Stomach (tissue), 19 donors: ENCODE measurements at places on chromosomes 16 and 17. TPM values are rescaled to one million over a fixed set of nuclear protein-coding genes. Genes with fewer than 3 reads are reported as not detected.

GRCh38 chr16:69607674-69608073, 41.9 kb downstream of the NFAT5 start:
- DNase-seq = no peak
- H3K4me3 ChIP-seq = no peak overlapping the region
- H3K4me1 ChIP-seq = peaks cover 32% of the 10 kb centered on the region
- H3K27ac ChIP-seq = no peak overlapping the region

DNA sequence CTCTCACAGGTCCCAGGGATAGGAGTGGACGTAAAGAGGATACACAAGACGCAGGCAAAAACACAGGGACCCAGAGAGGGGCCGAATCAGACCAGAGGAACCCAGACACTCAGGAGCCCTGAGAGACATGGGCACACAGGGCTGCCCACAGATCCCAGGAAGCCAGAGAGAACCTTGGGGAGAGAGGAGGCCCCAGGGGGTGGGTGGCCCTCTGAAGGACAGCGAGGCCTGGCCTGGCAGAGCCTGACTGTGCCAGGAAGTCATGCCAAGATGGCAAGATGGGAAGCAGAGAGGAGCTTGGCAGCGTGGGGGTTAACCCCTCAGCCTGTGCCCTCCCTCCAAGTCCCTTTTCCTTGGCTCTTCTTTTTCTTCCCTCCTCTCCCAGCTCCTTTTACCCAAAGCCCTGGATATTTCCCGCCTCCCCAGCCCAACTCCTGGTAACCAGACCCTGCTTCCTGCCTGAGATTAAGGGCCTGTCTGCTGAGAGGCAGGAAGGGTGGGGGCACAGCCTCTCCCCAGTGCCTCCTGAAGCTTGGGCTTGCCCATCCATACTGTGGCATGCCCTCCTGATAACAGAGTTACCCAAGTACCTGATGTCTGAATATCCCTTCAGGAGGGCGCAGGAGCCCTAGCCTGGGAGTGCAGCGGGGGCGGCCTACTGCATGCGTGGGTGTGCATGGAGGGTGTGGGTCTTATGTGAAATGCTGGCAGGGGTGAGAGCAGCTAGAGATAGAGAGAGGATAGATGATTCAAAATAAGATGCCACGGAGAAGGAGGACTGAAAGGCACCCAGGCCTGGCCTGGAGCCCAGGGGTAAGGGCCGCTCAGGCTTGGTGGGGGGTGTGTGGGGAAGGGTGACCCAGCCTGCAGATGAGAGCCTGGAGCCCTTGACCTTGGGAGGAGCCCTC, 6.0 kb upstream of the TBX21 start:
- H3K4me1 ChIP-seq = no peaks in the 10 kb centered on the region
- H3K27ac ChIP-seq = no peak overlapping the region
- H3K36me3 ChIP-seq = no peaks in the 10 kb centered on the region
- H3K4me3 ChIP-seq = no peak overlapping the region
- no peak for DNase-seq

GRCh38 chr16:89167425-89167941, 4.1 kb upstream of the CDH15 start:
- H3K27me3 ChIP-seq = no peaks in the 10 kb centered on the region
- no peak overlapping the region for H3K4me3 ChIP-seq
- DNase-seq = peak; percentile 91
- no peaks in the 10 kb centered on the region for H3K36me3 ChIP-seq
- H3K4me1 ChIP-seq = peaks cover 32% of the 10 kb centered on the region

DNA sequence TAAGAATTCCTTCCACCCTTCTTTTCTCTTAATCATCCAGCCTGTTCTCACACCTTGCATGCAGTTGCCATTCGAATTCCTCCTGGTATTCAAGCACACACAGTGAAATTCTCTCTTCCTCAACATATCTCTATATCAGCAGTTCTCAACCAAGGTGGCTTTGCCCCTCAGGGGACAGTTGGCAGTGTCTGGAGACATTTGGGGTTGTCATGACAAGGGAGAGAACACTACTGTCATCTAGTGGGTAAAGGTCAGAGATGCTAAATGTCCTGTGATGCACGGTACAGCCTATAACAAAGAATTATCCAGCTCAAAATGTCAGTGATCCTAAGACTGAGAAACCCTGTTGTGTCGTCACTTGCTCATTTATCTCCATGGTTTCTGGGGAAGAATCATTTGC, 94.8 kb upstream of the CPHXL start:
- no peaks in the 10 kb centered on the region for H3K4me1 ChIP-seq
- DNase-seq = no peak
- no peak overlapping the region for H3K27ac ChIP-seq
- no peaks in the 10 kb centered on the region for H3K27me3 ChIP-seq
- H3K36me3 ChIP-seq = no peaks in the 10 kb centered on the region
- no peak overlapping the region for H3K4me3 ChIP-seq

- no peak overlapping the region for H3K27ac ChIP-seq
- H3K4me1 ChIP-seq = peaks cover 3% of the 10 kb centered on the region
- H3K27me3 ChIP-seq = no peaks in the 10 kb centered on the region
- peak; percentile 25 for DNase-seq
- H3K36me3 ChIP-seq = no peaks in the 10 kb centered on the region
- H3K4me3 ChIP-seq = no peak overlapping the region
These were observed 7.5 kb downstream of the NETO2 start for GRCh38 chr16:47136099-47136842.

PIGS gene
- 14.7 TPM for total RNA-seq
